ENCODE measurements at places on chromosomes 7 and 10.

DNA sequence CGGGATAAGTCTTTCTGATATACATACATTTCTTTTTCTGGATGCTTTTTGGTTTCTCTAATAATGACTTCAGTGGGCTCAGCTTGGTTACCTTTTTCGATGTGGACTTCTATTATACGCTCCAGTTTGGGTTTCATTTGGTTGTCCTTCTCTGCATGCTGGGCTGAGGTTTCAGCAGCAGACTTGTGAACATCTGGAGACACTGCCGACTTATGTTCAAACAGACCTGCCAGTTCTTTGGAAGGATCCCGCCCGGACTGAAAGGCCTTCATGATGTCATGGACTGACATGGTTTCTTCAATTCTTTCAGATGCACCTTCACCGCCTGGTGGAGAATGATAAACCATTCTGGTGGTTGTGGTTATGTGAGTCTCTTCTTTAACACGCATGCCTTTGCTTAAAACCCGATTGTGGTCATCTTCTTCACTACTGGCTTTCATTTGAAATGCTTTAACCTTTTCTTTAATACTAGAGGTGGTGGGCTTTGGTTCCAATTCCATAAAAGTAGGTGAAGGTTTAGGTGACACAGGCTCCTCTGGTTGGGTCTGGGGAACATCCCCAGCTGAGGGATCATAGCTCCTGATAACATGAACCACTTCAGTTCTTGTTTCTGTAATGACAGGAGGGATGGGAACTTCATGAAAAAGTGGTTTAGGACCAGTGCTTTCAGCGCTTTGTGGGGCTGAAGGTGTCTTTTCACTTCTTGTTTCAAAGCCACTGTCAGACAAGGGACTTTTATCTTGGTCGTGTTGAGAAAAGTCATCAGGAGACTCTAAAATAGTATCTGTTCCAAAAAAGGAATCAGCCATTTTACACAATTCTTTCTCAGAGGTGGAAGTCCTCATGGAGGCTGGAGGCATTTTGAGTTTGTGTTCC, 167.7 kb upstream of the CCDC6 start:
- no peak for DNase-seq

GRCh38 chr10:100135486-100135885, 50.3 kb downstream of the ERLIN1 start:
- DNase-seq = no peak

- DNase-seq = no peak
Observed at GRCh38 chr10:93061594-93062513, 1.3 kb downstream of the CYP26C1 start.

DNA sequence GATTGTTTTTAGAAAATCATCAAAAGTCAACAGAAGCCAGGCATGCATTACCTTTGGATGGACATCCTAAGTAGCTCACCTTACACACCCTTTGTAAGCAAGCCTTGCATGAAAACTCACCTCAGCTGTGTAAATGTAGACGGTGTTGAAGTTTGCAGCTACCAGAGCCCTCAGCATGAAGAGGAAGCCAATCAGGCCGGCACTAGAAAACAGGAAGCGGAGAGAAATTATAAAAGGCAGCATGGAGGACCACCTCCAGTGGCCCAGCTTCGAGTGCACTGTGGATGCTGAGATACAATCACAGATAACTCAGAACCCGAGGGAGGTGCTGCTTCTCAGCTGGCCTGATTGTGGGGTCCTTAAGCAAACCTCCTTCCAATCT, 75.3 kb downstream of the SVOPL start:
- DNase-seq = no peak

DNA sequence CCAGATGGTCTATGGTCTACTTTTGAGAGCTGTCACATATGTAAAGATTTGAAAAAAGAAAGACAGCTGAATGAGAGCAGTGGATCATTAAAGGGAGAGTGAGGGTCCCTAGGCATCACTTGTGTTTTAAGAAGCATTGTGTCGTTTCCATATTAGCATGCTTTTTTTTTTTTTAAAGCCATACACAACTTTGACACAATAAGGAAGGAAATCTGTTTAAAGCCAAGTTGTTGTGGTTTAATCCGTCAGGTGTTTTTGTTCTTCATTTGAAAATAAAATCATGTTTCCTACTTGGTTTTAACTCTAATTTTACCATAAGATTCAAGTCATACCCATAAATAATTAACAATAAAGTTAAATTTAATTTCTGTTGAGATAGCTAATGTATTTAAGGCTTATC, 53.5 kb downstream of the MDFIC start:
- DNase-seq = no peak

- peak; percentile 27 for DNase-seq
Observed at GRCh38 chr7:156816943-156817572, 75.9 kb downstream of the LMBR1 start.

DNA sequence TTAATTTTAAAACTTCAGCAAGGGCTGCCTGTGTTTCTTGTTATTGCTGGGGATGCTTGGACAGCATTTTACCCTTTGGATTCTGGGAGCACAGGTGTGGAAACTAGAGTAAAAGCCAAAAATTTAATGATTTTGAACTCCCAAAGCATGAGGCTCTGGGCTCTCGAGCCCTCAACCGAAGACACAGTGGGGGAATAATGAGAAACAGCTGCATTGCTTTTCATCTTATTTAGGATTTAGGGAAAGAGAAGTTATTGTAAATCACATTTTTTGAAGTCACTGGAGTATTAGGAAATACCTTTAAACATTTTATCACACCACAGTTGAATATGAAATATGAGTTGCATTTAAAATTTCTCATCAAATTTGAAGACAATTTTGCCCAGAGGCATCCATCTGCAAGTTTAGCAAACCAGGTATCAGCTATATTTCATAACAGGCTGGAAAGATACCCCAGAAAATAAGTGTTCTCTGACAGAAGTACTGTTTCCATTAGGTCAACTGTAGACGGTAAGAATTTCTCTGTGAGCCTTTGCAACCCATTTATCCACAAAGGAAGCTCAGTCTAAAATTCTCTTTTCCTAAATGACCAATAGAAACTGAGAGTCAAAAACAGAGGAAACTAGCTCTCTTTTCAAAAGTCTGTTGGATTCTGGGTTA, 290.6 kb upstream of the PHYHIPL start:
- no peak for DNase-seq

DNA sequence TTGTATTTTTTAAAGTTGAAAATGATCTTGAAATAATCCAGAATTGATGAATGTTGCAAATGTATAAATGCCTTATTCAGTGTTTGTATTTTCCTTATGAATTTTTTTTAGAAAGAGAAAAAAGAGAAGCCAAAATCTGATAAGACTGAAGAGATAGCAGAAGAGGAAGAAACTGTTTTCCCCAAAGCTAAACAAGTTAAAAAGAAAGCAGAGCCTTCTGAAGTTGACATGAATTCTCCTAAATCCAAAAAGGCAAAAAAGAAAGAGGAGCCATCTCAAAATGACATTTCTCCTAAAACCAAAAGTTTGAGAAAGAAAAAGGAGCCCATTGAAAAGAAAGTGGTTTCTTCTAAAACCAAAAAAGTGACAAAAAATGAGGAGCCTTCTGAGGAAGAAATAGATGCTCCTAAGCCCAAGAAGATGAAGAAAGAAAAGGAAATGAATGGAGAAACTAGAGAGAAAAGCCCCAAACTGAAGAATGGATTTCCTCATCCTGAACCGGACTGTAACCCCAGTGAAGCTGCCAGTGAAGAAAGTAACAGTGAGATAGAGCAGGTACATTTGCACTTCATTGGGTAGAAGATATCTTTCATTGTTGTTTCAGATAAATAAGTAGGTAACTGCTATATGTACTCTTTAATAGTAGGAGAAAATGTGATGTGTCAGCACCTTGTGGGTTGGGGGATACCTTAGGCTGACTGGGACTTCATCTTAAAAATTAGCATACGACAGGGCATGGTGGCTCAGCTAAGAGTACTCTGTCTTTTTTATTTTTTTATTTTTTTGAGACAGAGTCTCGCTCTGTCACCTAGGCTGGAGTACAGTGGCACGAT, 3.9 kb downstream of the DDX21 start:
- DNase-seq = no peak

- peak; percentile 45 for DNase-seq
Observed at GRCh38 chr10:79097021-79097872, 28.5 kb downstream of the ZMIZ1 start.

DNA sequence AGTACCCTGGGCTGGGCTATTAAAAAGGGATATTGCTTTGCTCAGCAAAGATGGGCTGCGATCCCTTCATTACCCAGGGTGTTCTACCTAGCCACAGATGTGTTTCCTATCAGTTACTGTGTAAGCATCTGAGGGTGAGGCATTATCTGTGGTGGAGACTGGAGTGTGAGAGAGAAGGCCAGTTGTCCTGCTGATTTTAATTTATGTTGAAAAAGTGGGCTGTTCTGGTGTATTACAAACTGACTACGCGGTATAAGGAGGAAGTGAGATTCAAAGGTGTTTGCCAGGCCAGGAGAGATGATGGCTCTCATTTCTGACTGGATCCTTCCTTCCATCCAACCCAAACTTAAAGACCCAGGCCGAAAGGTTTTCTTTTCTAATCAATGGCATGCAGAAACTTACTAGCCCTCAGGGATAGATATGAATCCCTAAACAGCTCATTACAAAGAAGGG, 7.6 kb downstream of the TCF7L2 start:
- DNase-seq = peak; percentile 17

DNA sequence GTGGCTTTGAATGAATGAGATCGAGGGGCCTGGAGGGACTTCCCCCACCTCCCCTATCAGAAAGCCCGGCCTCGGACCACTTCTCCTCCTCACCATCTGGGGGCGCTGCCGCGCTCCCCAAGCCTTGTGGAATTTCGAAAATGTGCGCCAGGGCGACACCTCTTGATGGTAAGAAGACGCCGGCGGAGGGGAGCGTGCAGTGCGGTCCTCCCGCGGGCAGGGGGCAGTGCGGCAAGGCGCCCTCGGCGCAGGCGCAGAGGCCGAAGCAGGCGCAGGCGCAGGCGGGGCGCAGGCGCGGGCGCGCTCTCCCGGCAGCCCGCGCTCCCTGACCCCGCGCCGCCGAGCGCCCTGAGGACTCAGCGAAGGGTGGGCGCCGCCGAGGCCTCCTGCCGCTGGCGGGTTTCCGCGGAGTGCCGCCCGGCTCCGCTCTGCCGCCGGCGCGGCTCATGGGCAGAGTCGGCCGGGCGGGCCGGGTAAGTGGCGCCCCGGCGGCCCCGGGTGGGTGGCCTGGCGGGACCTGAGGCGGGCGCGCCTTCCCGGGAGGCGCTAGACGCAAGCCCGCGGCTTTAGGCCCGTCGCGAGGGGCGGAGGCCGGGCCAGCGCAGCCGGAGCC, at the start of gene RBM17:
TSS of gene RBM17 (plus strand) at position 314 of the 613 bp plus-strand sequence. CDS start 8,032 bp downstream, outside the sequence.
- peak; percentile 84 for DNase-seq

- DNase-seq = no peak
Observed at GRCh38 chr7:24227068-24227467, 56.9 kb upstream of the NPY start.

DNA sequence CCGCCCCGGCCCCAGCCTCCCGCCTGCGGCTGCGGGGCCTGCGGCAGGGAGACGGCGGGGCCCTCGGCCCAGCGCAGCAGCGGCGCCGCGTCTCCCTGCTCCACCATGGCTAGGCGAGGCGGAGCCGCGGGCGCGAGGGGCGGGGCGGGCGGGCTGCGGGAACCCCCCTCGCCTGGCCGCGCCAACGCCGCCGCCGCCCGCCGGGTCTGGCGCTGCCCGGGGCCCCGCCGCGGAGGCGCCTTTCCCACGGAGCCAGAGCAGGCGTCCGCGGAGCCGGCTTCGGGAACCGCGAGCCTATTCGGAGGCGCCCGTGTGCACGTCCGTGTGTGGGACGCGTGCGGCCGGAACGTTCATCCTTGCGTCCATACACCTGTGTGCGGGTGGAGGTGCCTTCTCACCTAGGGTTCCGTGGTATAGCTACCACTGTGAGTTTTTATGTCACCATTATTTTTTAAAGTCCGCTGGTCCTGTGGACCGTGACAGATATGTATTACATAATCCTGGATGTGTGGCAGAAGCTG, at the start of gene DENND11:
TSS of gene DENND11 (minus strand) at position 120 of the 521 bp plus-strand sequence. CDS start at position 107, 13 bp downstream.
- DNase-seq = peak; percentile 34

DNA sequence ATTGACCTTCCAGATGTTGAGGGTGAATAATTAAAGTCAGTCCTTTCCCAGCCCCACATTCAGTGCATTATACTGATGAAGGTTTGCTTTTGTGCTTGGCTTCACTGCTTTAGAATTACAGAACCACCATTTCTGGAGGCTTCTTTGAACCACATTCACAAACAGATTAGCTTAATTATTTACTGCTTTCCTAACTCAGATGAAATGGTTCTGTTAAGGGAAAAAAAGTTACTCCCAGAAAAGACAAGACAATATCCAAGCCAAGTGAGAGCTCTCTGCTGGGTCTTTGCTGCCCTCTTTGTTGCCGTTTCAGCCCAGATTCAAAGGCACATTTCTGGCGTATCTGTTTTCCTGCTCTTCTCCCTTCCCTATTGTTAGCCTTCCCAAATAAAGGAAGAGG, 188.9 kb downstream of the AHR start:
- DNase-seq = no peak

GRCh38 chr10:70568781-70569495, 33.6 kb downstream of the PRF1 start:
- DNase-seq = no peak

GRCh38 chr7:90212149-90212495, 582 bp downstream of the STEAP2 start:
- no peak for DNase-seq

GRCh38 chr7:102721-103120, 89.7 kb upstream of the FAM20C start:
- no peak for DNase-seq

DNA sequence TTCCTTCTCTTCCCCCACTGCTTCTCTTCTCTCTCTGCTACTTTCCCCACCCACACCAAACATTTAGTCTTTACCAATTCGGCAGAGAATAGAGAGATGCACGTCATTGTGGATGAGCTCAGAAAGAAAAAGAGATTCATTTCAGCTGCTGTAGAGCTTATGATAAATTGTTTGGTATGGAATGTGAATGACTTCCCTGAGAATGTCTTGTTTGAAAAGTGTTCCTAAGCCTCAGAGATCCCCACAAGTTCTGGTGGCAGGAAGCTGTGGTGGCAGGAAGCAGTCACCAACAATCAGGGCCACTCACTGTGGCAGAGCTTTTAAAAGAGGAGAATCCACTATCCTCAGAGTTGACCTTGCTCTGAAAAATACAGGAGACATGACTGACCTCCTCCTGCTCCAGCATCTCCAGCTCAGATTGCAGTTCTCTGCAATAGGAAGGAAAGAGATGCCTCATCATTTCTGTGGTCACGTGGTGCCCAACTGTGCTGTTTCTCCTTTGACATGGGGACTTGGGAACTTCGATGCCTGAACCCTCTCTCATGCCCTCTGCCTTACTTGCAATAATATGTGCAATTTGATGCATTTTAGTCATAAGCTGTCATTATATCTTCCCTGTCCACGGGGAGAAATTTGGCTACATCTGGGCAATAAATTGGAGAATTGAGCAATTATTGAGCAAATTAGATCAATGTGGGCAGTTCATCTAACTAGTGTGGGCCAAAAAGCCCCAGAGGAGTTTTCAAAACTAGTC, 76.5 kb downstream of the BMPER start:
- peak; percentile 38 for DNase-seq

DNA sequence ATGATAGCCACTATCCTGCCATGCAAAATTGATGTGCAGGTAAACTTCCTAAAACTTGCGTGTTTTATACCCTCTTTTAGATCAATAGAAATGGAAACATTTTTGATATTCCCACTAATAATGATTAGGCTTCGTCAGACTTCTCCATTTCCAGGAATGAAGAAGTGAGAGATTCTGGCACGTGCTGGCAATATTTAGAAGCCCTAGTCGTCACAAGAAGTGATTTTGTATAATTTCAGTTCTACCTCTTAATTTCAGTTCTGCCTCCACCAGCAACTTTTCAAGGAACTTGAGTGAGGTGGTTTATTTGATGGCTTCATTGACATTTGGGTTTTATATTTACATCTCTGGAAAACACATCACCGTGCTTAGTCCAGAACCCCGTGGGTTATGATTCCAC, 61.9 kb downstream of the MRC1 start:
- DNase-seq = no peak
